ENCODE measurements at places on chromosomes 5 and 9.

GRCh38 chr9:100322954-100323536, 29.7 kb downstream of the TEX10 start:
- DNase-seq, result peak; percentile 70

- no peak for DNase-seq
Observed at GRCh38 chr9:72300873-72301272, 64.1 kb downstream of the ZFAND5 start.

- DNase-seq, result no peak
Observed at GRCh38 chr9:130039528-130040147, 3.4 kb downstream of the FNBP1 start.

DNA sequence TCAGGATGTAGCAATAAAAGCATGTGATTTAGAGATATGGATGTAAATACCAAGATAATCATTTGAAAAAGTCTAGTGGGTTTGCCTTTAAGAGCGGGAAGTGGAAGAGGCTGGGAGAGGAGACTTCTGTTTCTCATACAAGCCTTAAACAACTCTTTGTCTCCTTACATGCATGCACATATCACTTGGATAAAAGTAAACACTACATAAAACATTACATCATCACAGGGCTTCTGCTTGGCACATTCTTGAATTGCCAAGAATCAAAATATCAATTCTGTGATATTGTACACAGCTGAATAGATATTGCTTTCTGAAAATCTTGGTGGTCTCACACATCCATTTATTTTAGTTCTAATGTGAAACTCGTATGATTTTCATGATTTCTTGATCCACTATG, 57.6 kb downstream of the FOXD1 start:
- no peak for DNase-seq

GRCh38 chr5:33305572-33305971, 135.2 kb upstream of the TARS1 start:
- DNase-seq, result no peak

DNA sequence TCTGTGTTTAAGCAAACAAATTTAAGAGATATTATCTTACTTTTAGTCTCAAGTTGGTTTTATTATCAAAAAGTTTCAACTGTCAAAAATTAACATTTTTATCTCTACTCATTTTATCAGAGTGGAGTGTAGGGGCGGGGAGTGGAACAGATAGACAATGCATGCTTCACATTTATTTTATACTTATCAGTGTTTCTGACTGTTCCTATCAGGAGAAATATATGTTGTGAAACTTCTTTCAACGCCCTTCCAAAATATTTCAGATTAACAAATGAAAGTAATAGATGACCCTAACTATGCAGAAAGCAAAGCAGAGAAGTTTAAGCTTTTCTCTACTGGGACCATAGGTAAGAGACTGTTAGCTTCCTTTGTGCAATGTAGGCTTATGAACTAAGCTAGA, 44.9 kb upstream of the MAST4 start:
- DNase-seq, result no peak

- no peak for DNase-seq
Observed at GRCh38 chr5:60259730-60260129, 366.2 kb upstream of the PDE4D start.

- DNase-seq, result no peak
Observed at GRCh38 chr9:13786131-13786530, 506.6 kb upstream of the MPDZ start.

- DNase-seq, result no peak
Observed at GRCh38 chr5:5276430-5276829, 136.3 kb downstream of the ADAMTS16 start.

- DNase-seq, result no peak
Observed at GRCh38 chr9:132560616-132561202, 21.7 kb upstream of the BARHL1 start.

GRCh38 chr5:151195622-151196021, 28.3 kb downstream of the CCDC69 start:
- no peak for DNase-seq

GRCh38 chr9:115775659-115776058, 377.9 kb upstream of the PAPPA start:
- no peak for DNase-seq

DNA sequence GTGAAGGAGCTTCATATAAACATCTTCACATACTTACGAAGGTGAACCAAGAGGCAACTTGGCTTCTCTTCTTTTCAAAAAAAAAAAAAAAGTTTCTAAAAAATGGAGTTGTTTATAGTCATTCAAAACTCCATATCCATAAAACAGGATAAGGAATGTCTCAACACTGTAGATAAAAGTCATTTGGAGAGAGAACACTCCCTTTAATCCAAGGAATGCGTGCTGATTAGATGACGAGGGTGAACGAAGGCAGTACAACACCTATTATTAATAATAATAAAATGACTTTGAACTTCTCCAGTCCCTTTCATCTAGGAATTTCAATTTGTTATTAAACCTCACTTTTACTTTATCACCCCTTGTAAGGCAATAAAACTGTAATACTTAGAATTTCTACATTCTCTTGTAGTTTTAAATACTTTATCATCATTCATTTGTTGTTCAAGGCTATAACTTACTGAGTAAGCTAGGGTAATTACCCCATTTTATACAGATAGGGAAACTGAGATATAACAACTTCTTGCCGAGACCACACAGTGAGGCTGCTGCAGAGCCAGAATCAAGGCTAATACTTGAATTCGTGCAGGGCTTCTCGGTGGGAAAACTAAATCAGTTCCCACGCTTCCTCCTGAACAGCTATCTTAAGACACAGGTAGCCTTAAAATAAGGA, 377.1 kb downstream of the EFNA5 start:
- DNase-seq, result no peak

DNA sequence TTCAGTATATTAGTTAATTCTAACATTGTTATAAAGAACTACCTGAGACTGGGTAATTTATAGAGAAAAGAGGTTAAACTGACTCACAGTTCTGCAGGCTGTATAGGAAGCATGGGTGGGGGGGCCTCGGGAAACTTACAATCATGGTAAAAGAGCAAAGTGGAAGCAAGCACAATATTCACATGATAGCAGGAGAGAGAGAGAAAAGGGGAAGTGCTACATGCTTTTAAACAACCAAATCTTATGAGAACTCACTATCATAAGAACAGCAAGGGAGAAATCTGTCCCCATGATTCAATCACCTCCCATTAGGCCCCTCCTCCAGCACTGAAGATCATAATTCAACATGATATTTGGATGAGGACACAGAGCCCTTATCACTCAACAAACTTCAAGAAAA, 324.9 kb downstream of the ZNF608 start:
- no peak for DNase-seq

DNA sequence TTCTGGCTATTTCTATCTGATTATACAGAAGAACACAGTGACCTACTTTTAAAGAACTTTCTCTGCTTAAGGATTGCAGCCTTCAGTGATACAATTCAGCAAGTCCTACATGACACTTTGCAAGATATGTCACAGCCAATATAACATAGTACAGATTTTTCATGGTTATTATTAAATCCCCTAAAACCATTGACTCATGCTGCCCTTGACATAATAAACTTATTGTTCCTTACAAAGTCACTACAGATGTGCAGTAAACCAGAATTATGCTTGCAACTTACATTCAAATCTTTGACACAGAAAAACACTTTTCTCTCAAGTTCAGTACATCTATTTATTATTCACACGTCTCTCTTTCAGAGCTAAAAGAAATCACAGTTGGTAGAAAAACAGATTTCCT, 1136.3 kb upstream of the ACO1 start:
- no peak for DNase-seq

GRCh38 chr5:109998726-109999125, 309.0 kb downstream of the MAN2A1 start:
- DNase-seq, result no peak

- DNase-seq, result no peak
Observed at GRCh38 chr9:121288673-121289025, 20.7 kb downstream of the GSN start.

- DNase-seq, result no peak
Observed at GRCh38 chr9:89529243-89530035, 31.5 kb upstream of the SEMA4D start.

DNA sequence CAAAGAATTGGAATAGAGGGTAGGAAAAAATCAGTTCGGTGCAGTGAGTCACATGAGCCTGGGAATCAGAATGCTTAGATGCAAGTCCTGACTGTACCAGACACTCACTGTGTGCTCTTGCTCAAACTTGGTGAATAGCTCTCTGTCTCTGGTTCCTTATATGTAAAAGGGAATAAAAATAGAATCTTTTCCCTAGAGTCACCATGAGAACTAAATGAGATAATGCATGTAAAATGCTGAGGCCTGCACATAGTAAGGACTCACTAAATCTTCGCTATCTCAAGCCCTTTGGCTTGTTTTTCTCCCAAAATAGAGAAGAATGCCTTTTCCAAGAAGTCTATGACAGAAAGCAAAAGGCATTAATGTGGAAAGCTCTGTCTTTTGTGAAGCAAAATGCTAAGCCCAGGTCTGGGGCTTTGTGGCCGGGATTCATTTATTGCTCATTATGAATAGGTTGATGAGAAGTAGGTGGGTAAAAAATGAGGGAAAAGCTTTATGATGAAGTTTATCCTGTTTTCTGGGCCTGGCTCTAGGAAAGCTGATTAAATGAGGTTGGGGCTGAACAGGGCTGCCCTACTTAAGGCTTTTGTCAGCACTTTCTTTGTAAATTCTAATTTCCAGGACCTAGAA, 483.3 kb downstream of the DMAC1 start:
- DNase-seq, result peak; percentile 44

GRCh38 chr9:127537792-127538191, 74.3 kb upstream of the STXBP1 start:
- DNase-seq, result no peak

DNA sequence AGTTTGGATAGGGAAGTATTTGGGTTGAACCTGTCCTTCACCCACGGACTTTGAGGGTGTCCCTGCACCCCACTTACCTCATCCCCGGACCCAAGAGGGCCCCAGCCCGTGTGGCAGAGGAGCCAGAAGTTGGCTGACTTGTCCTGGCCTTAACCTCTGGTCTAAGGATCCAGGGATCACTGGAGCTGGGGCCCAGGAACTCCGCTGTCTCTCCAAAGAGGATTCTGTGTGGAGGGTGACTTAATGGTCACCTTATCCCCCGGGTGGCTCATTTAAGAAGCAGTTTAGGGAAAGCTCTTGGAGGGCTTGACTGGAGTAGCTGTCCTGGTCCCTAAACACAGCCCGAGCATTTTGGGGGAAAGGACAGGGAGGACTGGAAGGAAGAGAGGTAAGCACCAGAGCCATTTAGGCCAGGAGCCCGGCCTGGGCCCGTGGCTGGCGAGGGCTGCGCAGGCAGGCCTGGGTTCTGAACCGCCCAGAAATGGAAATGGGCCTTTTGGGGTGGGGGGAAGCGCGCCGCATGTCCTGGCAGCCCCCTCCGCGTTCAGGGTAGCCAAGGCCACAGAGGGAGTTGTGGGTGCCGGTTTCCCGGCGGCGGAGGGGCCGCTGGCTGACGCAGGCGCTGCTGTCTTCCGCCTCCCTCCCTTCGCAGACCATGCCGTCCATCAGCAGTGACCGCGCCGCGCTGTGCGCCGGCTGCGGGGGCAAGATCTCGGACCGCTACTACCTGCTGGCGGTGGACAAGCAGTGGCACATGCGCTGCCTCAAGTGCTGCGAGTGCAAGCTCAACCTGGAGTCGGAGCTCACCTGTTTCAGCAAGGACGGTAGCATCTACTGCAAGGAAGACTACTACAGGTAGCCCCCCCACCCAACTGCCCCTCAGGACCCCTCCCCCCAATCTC, 2.0 kb downstream of the LHX2 start:
- no peak for DNase-seq

DNA sequence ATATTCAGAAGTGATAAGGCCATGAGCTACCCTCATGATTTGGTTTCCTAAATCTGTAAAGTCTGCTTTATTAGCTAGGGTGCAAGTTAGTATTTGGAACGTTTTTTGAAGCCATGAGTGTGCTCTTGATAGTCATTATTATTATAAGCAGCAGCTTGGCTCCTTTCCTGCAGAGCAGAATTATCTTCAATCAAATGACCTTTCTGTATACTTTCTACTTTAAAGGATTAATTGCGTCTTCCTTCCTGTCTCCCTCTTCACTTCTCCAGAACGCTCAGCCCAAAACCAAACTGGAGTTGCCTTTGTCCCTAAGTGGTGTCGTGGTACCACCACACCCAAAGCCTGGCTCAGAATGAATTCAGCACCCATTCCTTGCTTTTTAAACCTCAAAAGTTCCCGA, 211.3 kb downstream of the ARHGAP26 start:
- no peak for DNase-seq

DNA sequence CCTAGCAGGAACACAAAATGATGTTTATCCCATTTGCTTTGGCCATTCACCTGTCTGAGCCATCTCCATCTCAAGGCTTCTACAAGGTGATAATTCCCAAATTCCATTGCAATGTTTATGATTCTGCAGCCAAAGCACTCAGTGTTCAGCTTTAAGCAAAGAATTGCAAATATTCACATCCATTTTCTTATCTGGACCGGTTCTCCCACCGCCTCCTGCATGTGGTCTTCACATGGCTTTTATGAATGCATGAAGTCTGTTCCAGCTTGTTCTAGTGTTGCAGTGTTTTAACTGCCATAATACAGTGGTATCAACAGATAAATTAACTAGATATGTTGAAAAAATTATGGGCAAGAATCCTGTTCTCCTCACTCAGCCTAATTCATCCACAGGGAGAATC, 443.0 kb upstream of the KLF4 start:
- no peak for DNase-seq

DNA sequence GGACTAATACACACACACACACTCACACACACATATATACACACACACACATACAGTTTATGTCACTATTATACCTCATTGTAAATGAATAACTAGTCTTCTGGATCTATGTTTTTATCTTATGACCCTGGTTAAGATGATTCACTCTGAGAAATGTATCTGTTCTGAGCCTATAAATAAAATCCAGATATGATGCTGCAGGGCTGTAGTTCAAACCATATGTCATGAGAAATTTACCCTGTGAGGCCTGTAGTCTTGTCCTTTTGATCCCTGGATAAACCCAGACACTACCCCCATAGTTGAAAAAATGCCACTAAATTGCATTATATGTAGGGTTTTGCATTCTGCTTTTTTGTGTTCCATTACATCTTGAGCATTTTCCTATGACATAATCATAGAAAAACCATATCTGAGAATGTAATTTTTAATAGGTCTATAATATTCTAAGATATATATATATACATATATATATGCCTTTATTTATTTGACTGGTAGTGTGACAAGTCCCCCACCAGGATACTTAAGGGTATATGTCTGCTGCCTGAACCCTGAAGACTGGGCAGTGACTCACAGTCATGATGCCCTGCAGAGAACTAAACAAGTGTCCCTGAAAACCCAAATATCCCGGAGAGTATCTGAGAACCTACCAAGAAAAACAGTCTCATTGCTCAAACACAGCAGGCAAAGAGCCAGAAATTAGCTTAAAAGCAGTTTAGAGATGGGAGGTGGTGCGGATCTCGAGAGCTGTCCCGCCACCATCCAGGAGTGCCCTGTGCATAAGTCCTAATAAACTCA, 18.4 kb upstream of the ALDOB start:
- no peak for DNase-seq

- no peak for DNase-seq
Observed at GRCh38 chr5:56648460-56649034, 166.8 kb upstream of the MAP3K1 start.

- DNase-seq, result no peak
Observed at GRCh38 chr9:127207734-127208410, 56.7 kb upstream of the GARNL3 start.

- DNase-seq, result no peak
Observed at GRCh38 chr5:83342465-83342864, 129.1 kb upstream of the VCAN start.

GRCh38 chr5:35656721-35657120, 39.1 kb downstream of the SPEF2 start:
- DNase-seq, result no peak

Data from stomach (tissue), 19 donors.